ENCODE measurements at places on chromosomes 13 and 19.

- DNase-seq: no peak
These were observed 29.5 kb downstream of the NFILZ start for GRCh38 chr19:8659905-8660304.

DNA sequence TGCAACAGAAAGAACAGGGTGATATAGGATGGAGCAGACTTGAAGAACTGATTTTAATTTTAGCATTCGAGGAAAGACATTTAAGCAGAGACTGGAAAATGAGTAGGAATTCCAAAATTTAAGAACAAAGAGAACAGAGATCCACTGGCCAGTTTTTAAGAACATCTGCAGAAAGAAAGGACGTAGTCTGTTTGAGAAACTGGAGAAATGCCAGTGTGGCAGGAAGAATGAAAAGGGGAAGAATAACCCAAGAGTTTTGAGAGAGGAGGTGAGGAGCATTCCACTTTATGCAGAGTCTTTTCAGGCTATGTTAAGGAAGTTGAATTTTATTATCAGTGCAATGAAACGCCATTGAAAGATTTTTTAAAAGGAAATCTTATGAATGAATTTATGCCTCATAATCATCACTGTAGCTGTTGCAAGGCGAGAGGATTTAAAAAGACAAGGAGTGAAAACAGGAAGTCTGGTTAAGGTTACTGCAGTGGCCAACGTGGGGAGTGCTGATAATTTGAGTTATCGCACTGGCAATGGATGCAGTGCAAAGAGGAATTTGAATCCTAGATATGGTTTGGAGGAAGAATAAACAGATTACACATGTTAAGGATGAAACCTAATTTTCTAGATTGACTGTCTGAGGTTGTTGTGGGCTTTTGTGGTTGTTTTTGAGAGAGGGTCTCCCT, 253.8 kb downstream of the DACH1 start:
- no peak for DNase-seq

- DNase-seq: no peak
These were observed 19.5 kb upstream of the MEIS3 start for GRCh38 chr19:47438793-47439220.

DNA sequence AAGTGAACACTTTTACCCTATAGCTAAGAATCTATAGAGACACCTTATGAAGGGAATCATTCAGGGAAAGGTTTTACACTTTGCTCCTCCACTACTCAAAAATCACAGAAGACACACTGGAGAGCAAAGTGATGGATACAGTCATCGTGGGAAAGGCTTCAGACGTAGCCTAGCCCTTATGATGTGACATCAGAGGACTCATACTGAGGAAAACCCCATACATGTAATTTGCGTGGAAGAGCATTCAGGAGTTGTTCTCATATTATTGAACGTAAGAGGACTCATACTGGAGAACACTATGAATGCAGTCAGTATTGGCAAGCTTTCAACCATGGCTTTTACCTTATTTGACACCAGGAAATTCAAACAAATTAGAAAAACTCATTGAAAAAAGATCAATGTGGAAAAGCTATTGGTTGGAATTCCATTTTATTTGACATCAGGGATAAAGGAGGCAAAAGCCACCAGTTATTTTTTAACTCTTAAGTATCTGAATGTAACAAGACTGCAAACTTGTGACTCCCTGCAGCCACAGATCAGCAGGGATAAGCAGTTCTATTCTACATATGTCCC, 16.1 kb upstream of the ZNF274 start:
- no peak for DNase-seq

DNA sequence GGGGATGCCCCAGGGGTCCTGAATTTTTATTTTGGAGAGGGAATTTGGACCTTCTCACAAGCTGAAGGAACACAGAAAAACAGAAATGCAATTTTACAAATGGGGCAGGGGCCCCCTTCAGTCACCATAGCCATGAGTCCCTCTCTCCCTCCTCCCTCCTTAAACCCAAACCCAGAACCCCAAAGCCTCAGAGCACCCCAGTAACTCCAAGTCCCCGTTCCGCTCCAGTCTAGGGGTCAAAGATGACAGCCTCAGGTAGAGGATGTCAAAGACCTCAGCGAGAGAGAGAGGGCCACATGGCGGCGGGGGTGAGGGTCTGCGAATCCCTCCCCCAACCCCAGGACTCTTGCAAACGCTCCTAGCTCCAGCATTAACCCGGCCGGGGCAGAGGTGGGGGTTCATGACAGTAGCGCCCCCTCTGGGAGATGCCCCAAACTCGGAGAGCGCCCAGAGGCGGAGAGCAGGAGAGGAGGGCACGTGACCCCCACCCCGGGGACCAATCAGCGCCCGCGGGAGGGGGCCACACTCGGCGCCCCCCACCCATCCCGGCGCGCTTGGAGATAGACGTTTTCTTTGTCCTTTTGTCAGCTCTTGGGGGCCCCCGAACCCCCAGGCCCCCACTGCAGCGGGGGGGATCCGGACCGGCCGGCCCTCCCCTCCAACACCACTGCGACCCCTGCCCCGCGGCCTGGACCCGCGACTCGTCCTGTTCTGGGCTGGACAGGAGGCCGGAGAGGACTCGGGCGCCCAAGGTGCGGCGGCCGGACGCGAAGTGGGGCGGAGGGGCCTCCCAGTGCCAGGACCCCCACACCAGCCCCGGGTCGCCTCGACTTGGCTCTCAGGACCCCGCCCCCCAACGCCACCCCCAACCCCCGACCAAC, 20.8 kb upstream of the SEMA6B start:
- no peak for DNase-seq

GRCh38 chr13:113973218-113974164, at the start of gene C13orf46:
TSS of gene C13orf46 (minus strand) at chr13:113974076. CDS start at chr13:113973997, 79 bp downstream.
- DNase-seq: no peak

- no peak for DNase-seq
These were observed 9.1 kb upstream of the LHFPL6 start for GRCh38 chr13:39612023-39612637.

GRCh38 chr19:51696606-51697005, 3.5 kb downstream of the SPACA6 start:
- DNase-seq: no peak

DNA sequence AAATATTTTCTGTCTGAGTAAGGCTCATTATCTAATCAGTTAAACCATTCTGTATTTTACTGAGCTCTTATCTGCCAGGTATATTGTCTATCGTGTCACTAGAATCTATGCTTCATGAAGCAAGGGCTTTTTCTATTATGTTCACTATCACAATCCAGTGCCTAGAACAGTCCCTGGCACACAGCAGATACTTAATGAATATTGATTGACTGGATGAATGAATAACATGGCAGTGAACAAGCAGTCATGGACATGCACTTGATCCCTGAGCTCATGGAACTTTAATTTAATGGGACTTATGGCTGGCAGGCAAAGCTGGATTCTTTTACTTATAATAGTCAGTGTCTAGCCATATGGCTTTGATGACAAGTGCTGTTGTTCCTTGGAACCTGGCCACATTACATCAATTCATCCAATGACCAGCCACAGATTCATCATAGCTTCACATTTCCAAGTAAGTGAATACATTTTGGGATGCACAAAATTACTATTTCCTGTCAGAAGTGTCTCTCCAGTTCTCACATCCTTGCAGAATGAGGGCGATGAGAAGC, 214.8 kb downstream of the COG6 start:
- DNase-seq: no peak

DNA sequence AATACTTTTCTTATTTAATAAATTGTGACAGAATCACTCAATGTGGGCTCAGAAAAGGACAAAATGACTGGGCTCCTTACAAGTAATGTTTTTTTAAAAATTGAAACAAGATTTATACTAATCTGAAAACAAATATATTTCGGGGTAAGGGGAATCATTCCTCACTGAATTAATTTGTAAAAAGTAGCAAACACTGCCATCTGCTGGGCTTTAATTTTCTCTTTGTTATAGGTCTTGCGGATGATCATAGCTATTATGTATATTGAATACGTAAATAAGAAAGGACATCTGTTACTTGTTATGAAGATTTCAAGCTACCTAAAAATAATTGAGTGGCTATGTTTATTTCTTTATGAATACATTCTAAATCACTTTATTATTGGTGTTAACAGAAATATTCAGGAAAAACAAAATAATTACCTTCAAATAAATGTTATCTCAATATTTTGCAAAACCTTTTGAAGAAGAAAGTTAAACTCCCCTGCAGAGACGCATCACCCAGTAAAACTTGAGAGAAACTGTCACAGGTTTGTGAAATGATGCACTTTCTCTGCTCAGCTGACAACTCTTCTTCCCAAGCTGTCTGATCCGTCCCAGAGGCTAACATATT, 17.8 kb upstream of the ENOX1 start:
- no peak for DNase-seq

GRCh38 chr13:95740979-95741320, 64.0 kb downstream of the DNAJC3 start:
- DNase-seq: no peak

DNA sequence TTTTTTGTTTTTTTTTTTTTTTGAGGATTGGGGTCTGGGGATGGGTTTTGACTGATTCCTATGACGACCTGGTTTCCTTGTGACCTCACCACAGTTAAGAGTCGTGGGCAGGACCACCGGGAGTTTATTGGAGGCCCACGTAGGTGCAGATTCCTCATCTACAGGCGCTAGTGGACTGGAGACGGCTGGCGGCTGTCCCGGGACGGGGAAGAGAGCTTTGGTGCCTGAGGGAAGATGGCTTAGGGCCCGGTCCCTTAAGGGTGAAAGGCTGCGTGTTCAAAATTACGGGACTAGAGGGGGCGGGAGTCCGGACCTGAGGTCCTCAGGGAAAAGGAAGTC, 682 bp upstream of the TEAD2 start:
- DNase-seq: no peak

DNA sequence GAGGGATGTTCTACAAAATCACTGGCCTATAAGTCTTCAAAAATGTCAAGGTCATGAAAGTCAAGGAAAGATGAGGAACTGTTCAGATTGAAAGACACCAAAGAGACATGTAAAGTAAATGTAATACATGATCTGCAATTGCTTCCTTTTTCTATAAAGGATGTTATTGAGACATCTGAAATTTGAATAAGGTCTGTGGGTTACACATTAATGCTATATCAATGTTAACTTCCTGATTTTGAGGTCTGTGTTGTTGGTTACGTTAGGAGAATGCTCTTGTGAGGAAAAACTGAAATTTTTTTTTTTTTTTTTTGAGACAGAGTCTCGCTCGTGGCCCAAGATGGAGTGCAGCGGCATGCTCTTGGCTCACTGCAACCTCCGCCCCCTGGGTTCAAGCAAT, 197.4 kb downstream of the RGCC start:
- no peak for DNase-seq

- DNase-seq: no peak
These were observed 101.5 kb downstream of the CCNA1 start for GRCh38 chr13:36533806-36534205.

DNA sequence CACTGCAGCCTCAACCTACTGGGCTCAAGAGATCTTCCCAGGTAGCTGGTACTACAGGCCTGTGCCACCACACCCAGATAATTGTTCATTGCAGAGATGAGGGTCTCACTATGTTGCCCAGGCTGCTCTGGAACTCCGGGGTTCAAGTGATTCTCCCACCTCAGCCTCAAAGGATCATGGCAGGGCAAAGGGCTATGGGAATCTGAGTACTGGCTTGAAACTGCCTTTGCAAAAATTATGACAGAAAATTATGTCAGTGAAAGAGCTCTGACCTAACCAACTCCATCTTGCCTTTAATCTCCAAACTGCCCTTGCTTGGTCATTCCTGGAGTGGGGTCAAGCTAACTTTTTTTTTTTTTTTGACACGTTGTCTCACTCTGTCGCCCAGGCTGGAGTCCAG, 1.3 kb upstream of the DNASE2 start:
- no peak for DNase-seq

- no peak for DNase-seq
These were observed 41.8 kb downstream of the IGFL3 start for GRCh38 chr19:46082728-46083050.

DNA sequence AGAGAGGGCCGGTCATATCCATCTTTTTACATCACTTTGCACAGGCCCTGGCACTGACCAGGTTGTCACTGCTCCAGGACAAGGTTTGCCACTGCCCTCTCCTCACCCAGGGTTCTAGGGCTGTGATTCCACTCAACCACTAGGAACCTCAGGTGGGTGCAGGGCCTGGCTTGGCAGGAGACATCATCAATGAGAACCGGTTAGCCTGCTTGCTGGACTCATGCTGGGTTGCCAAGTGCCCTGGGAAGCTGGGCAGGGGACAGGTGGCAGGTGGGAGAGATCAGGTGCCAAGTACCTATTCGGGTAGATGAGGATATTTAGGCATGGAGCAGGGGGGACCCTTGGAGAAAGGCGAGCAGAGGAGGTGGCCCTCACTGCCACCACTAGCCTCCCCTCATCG, 4.2 kb upstream of the CERS4 start:
- no peak for DNase-seq

DNA sequence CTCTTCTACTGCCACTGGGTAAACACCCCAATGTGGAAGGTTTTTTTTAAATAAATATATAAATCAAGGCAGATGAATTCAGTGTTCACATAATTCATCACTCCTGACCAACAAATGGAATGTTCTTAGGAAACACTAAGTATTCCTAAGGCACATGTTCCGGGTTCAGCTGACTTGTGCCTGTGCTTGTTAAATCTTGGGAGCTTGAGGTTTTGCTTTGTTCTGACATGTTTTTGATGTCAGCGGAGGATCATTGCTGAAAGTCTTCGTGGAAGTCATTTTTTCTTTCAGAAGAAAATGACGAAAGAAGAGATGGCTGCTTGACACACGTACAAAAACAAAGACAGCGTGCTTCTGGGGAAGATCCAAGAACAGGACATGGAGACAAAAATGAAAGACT, 185.8 kb downstream of the MZT1 start:
- no peak for DNase-seq

GRCh38 chr19:33558856-33559255, 37.3 kb upstream of the PEPD start:
- no peak for DNase-seq

- DNase-seq: no peak
These were observed 1.1 kb downstream of the EDDM13 start for GRCh38 chr19:56273563-56274117.

DNA sequence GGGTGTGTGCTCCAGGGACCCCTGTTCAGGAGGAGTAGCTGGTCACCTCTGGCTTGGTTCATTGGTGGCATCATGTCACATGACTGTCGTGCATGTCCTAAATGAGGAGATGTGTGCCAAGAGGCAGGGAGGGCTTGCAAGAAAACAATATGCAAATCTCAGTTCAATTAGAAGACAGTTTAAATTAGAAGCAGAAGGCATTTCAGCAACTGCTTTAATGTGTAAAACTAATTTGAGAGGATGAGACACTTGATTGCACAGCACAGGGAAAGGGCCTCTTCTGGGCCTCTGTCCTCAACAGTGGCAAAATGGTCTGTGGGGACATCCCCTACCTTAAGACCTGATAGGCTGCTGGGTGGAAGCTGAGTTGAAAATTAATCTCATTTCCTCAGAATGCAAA, 54.6 kb downstream of the SPATA13 start:
- no peak for DNase-seq

DNA sequence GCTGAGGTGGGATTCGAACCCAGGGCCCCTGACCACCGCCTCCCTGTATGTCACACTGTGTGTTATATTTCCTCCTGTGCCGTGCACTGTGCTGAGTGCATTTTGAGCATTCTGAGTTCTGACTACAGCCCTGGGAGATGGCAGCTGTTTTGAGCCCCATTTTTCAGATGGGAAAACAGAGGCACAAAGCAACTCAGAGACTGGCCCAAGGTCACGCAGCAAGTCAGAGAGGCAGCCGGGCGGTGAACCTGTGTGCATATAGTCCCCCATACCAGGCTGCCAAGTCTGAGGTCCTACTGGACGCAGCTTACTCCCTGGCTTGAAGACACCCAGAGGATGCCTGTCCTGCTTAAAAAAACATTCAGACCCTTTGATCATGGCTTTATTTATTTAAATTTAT, 17.7 kb downstream of the MYH14 start:
- no peak for DNase-seq

- DNase-seq: no peak
These were observed 5.7 kb upstream of the DIAPH3 start for GRCh38 chr13:60169239-60170031.

All from BJ (cell line).